ENCODE measurements at places on chromosomes 16 and 17.

DNA sequence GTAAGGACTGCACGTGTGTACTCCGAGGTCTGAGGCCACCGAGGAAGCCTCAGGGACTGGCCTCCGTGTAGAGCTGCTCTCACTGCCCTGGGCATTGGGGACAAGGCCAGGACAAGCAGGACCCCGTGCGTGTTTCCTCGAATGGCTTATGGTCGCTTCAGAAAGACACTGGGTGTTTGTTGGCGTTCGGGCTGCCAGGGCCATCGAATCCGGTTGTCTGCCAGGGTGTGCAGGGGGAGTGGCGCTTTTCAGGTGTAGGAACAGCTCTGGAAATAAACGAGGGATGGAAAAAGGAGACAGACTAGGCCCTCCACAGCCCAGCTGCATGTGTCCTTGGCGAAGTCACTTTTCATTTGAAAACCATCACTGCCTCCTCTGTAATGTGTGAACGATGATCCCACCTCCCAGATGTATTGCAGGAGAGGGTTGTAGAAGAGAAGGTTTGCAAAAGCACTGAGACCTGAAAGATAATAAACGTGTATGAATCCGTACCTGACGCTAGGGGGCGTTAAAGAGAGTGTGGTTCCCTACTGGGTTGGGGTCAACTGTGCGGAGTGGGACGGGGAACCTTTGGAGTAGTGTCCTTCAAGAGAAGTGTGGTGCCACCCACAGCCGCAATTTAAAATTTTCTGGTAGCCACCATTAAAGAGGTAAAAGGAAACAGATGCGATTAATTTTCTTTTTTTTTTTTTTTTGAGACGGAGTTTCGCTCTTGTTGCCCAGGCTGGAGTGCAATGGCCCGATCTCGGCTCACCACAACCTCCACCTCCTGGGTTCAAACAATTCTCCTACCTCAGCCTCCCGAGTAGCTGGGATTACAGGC lies 2.1 kb upstream of the ZSCAN10 start:
- DNase-seq = no peak

- DNase-seq = no peak
Observed at GRCh38 chr16:10897134-10897533, 20.1 kb downstream of the CIITA start.

- no peak for DNase-seq
Observed at GRCh38 chr17:16886655-16887322, 85.1 kb downstream of the TNFRSF13B start.

DNA sequence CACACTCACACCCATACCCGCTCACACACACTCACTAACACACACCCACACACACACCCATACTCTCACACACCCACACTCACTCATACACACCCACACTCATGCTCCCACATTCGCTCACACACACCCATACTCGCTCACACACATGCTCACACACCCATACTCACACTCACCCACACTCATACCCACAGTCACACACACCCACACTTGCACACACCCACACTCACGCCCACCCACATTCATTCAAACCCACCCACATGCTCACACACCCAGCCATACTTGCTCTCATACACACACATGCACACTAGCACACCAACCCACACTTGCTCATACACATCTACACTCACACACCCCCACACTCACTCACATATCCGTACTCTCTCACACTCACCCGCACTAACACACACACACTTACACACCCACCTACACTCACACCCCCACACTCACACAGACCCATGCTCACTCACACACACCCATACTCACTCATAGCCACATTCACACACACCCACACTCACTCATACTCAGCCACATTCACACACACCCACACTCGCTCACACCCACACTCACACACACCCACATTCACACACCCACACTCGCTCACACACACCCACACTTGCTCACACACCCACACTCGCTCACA lies 322.4 kb upstream of the N4BP1 start:
- DNase-seq = no peak
